ENCODE measurements at places on chromosomes 5 and 9.

DNA sequence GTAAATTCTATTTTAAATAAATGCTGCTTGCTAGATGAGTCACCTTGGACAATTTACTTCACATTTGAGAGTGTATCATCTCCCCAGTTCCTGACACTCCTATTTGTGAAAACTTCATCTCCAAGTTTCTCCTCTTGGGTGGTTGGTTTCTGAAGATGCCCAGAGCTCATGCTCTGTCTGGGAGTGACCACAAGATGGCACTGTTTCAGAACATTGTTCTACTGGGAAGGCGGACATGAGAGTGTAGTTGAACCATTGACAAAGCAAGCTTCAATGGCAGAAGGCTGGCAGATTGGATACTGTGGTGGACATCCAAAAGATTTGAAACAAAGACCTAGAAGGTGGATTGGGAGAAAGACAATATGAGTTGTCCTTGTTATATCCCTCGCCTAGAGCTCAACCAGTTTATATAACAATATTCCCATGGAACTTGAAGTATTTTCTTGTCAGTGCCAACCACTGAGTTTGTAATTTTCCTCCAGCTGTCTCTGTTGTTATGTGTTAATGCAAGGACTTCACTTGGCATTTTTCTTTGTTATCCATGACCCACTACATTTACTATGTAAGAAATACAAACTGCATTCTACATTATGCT is 234.3 kb upstream of the ANKH start:
- no peak for DNase-seq

DNA sequence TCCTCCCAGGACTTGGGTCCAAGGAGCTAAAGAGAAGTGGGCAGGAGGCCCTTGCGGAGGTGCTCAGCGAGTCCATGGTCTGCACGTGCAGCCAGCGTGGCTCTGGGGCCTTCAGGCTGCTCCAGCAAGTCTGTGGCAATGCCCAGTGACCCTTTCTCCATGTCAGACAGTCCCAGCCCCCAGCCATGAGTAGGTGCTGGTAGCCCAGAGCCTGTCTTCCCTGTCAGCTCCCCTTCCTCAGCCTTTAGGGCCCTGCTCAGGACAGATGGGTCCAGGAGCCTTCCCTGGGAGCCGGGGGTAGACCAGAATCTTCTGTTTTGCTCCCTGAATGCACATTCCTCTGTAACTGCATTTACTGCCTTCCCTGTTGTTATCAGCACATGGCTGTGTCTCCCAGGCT is 147.2 kb upstream of the IRX2 start:
- no peak for DNase-seq

GRCh38 chr9:134560654-134561053 is 80.9 kb upstream of the COL5A1 start:
- no peak for DNase-seq

GRCh38 chr9:106575823-106576222 is 287.1 kb upstream of the ZNF462 start:
- DNase-seq = no peak

GRCh38 chr9:98530806-98531386 is 177.8 kb downstream of the GABBR2 start:
- no peak for DNase-seq

- DNase-seq = no peak
Observed at GRCh38 chr5:52262844-52263243, 524.9 kb upstream of the ITGA1 start.

DNA sequence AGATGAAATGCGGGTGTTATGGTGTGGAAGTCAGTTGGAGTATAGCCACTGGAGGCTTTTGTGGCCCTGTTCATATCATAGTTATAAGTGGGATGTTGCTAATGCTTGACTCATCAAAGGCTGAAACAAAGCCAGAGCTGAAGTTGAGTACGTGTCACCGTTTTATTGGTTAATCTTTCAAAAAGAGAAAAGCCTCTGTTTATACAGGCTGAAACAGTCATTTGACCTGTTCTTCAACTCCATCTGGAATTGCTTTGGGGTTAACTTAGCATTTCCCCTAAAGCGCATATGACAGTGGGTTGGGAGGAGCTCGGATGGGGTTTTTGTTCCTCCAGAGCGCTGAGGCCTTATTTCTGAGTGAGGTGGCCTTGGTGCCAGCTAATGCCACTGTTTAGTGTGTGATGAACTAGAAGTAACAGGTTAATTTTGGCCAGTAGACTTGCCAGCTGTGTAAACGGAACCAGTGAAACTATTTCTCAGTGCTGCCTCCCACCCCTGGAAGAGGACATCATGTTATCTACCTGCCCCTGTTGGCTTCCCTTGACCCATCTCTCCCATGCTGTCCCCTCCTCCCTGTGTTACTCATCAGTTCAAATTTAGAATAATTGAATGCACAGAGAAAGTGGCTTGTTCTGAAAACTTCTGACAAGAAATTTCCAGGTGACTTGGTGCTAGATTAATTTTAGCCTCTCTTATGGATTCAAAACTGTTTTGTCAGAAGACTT is 34.2 kb downstream of the MTAP start:
- no peak for DNase-seq

- DNase-seq = no peak
Observed at GRCh38 chr5:170142196-170142595, 36.5 kb downstream of the FOXI1 start.

GRCh38 chr5:1510151-1510561 is 13.6 kb downstream of the LPCAT1 start:
- no peak for DNase-seq

- DNase-seq = no peak
Observed at GRCh38 chr5:41790038-41790776, 80.0 kb downstream of the OXCT1 start.

- DNase-seq = no peak
Observed at GRCh38 chr5:104372376-104372775, 809.8 kb upstream of the NUDT12 start.

- no peak for DNase-seq
Observed at GRCh38 chr5:140840978-140841962, at the start of gene PCDHA8. Gene PCDHA8 (plus strand): TSS chr5:140841187. CDS start chr5:140841322, 135 bp downstream.
